ENCODE measurements at places on chromosomes 13 and 19.

DNA sequence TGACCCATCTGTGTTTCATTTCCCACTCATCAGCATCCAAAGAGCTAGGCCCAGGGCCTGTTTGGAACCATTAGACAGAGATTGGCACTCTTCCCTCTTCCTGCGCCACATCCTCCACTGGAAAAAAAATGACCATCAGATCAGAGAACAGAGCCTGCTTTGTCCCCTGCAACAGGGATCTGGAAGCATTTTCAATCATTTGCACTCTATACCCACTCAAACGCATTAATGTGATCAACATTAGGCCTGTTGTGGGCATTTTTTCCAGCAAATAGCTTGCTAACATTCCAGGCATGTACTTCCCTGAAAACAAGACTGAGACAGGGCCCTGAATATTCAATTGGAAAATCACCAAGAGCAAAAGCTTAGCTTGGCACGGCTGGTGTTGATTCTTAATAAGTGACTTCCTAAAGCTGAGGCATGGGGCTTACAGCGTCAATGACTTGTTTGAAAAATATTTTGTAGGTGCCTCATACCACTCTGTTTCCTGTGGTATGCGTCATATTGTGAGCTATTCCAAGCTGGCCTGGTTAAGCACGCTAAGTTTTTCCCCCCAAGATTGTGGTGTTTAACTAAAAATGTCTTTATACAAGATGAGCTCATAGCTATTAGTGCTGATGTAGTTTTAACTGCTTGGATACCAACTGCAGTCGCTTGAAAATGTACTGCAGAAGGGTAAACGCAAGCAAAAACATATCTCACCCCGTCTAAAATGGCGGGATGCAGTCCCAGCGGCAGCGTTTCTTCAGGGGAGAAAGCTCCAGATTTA lies 404.4 kb downstream of the SPRY2 start:
- no peak for DNase-seq

GRCh38 chr13:77398825-77399620 lies 72.1 kb upstream of the MYCBP2 start:
- no peak for DNase-seq

- DNase-seq: no peak
These were observed 10.5 kb downstream of the MYO9B start for GRCh38 chr19:17086120-17086519.

- DNase-seq: no peak
These were observed 244.2 kb downstream of the NHLRC3 start for GRCh38 chr13:39282400-39282972.

GRCh38 chr13:93559718-93560117 lies 333.1 kb downstream of the GPC6 start:
- no peak for DNase-seq

GRCh38 chr19:15584541-15585115 lies 30.4 kb upstream of the CYP4F8 start:
- DNase-seq: peak; percentile 91

DNA sequence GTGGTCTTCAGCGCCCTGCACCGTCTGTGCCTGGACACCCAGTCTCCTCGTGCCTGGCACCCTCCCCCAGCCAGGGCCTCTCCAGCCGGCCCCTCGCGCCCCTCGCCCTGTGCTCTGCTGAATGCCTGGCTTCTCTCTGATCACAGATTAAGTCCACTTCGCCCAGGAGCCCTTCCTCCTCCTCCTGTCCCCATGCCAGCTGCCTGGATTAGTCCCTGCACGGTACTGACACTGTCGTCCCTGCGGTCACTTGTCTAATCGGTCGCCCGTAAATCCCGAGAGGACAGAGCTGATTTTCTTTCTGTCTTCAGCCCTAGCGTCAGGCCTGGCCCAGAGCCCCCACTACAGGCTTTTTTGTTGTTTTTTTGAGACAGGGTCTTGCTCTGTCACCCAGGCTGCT lies 6.6 kb downstream of the THOP1 start:
- DNase-seq: no peak
